Effector memory CD4-positive, alpha-beta T cell (primary cell): ENCODE measurements at places on chromosomes 4 and X.

- DNase-seq = no peak
These were observed 202.0 kb downstream of the DCLK2 start for GRCh38 chr4:150280081-150280895.

DNA sequence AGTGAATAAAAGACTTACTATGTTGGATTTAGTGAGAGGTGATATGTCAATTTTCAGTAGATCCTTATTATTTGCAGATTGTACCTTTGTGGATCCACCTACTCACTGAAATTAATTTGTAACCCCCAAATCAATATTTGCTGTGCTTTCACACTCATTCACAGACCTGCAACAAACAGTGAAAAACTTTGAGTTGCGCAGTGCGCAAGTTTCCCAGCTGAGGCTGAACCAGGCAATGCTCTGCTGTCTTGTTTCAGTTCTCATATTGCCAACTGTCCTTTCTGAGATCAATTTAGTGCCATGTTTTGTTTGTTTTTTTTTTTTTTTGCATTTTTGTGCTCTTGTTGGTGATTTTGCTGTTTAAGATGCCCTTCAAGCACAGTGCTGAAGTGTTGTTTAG, 40.8 kb upstream of the LEF1 start:
- no peak for DNase-seq

DNA sequence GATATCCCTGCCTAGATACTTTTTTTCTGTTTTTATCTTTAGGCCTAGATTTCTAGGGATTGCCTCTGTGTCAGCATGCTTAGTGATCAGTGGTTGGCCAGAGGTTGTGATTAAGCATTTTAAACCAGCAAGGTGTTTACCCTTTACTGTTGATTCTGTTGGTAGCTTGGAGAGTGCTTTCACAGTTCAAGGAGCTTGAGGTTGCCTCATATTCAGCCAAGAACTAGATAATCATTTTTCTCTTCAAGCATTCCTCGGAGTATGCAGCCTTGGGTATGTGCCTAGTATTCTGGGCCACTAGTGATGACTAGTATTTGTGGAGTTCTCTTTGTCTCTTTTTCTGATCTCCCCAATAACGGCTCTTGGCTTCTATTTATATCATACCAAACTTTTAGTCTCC, 20.4 kb downstream of the APOOL start:
- DNase-seq = no peak

GRCh38 chr4:112910109-112910736, 139.2 kb upstream of the ANK2 start:
- DNase-seq = no peak
